ENCODE measurements at places on chromosomes 2 and 18.

DNA sequence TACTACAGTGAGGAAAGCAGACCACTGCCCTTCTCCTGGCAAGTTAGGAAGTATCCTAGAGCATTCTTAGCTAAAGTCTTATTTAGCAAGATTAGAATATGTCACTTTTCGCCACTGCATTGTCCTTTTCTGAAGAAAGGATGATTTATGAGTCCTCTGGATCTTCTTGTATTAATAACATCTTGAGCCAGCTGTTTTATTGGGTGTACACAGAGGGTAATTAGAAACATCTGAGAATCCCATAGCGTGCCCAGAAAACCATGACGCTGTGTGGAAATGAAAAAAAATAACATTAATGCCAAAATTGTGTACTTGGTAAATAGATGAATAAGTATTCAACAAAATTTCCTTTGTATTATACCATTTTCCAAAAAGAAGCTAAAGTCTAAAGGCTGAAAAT is 198.7 kb downstream of the LTBP1 start:
- no peak overlapping the region for H3K4me3 ChIP-seq
- no peak for DNase-seq
- H3K27me3 ChIP-seq = no peaks in the 10 kb centered on the region
- peaks cover 100% of the 10 kb centered on the region for H3K4me1 ChIP-seq

DNA sequence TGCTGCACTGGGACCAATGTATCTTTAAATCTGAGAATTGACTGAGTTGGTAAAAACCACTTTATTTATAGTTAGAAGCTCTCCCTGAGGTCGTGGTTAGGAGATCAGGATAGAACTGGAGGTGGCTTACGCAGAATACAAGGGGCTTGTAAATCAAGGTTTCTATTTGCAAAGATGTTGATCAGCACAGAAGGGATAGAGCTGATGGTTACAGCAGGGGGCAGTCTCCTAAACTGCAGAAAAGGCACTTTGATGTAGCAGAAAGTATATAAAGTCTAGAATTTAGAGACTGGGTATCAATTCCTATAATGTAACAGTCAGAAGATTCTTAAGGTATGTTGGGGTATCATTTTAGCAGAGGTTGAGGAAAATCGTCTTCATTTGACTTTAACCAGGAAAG is 25.2 kb upstream of the ACVR1 start:
- no peaks in the 10 kb centered on the region for H3K4me1 ChIP-seq
- no peaks in the 10 kb centered on the region for H3K27me3 ChIP-seq
- H3K4me3 ChIP-seq = no peak overlapping the region

- H3K27me3 ChIP-seq = no peaks in the 10 kb centered on the region
- H3K4me3 ChIP-seq = no peak overlapping the region
- H3K27ac ChIP-seq = no peak overlapping the region
- H3K36me3 ChIP-seq = no peaks in the 10 kb centered on the region
- DNase-seq = no peak
- no peaks in the 10 kb centered on the region for H3K4me1 ChIP-seq
Observed at GRCh38 chr2:188078534-188078933, 213.1 kb upstream of the GULP1 start.

DNA sequence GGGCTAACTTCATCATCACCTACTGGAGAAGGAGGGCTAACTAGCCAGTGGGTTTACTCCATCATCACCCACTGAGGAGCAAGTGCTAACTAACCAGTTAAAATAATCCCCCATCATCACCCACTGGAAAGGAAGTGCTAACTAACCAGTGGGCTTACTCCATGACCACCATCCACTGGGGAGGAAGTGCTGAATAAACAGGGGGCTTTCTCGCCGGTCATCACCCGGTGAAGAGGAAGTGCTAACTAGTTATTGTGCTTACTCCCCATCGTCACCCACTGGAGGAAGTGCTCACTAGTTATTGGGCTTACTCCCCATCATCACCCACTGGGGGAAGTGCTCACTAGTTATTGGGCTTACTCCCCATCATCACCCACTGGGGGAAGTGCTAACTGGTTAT is 124.4 kb upstream of the SALL3 start:
- no peaks in the 10 kb centered on the region for H3K36me3 ChIP-seq
- no peak overlapping the region for H3K4me3 ChIP-seq
- no peaks in the 10 kb centered on the region for H3K27me3 ChIP-seq

DNA sequence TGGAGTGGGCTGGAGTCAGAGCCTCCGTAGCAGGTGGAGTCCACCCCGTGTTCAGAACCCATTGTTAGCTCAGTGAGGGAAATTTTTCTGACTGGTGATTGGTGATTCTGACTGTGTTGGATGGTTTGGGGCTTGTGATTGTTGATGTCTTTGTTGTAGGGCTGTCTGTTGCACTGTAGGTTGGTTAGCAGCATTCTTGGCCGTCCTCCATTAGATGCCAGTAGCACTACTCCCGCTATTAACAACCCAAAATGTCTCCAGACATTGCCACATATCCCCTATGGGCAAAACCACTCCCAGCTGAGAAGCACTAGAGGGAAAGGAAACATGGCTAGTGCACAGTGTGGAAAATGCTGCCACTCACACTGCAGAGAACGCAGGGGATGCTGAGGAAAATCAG is 51.7 kb downstream of the ARMC9 start:
- H3K27me3 ChIP-seq = no peaks in the 10 kb centered on the region
- DNase-seq = no peak
- no peaks in the 10 kb centered on the region for H3K4me1 ChIP-seq
- H3K27ac ChIP-seq = no peak overlapping the region
- no peaks in the 10 kb centered on the region for H3K36me3 ChIP-seq

- H3K27me3 ChIP-seq = no peaks in the 10 kb centered on the region
- no peak overlapping the region for H3K27ac ChIP-seq
- peaks cover 56% of the 10 kb centered on the region for H3K36me3 ChIP-seq
- H3K4me1 ChIP-seq = no peaks in the 10 kb centered on the region
Observed at GRCh38 chr2:108491848-108492247, 42.4 kb upstream of the LIMS1 start.

DNA sequence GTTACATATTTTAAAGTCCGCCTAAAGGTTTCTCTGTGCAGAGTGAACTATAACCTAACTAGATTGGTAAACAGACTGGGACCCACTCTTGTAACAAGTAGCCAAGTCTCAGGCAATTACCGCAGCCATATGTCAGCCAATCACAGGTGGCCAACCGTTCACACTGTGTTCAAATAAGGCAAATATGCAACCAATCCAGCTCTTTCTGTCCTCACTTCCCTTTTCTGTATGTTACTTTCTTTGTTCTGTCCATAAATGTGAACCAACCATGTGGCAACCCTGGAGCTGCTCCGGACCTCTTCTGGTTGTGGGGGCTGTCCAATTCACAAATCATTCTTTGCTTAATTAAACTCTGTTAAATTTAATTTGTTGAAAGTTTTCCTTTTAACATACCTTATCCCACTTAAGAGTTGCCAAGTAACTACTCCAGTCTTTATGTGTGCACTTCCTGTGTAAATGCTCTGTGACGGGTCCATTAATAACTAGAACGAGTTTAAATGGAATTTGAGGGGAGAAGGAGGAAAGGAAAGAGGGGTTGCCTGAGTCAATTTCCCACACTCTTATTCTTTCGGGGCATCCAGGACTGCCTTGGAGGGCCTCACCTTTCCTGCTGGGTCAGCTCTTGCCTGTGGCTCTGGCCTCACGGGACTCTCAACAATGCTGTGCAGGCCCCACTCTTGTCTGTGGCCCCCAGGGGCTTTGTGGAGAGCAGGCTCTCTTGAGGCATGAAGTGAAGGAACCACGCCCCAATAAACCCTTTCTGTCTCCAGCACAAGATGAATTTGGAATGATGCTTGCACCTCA is 6.6 kb upstream of the RPL37A start:
- no peak overlapping the region for H3K4me3 ChIP-seq
- no peaks in the 10 kb centered on the region for H3K4me1 ChIP-seq

GRCh38 chr2:71256421-71256820 is 29.5 kb upstream of the PAIP2B start:
- no peak overlapping the region for H3K4me3 ChIP-seq
- H3K27ac ChIP-seq = no peak overlapping the region
- H3K4me1 ChIP-seq = no peaks in the 10 kb centered on the region
- H3K27me3 ChIP-seq = peaks cover 2% of the 10 kb centered on the region

DNA sequence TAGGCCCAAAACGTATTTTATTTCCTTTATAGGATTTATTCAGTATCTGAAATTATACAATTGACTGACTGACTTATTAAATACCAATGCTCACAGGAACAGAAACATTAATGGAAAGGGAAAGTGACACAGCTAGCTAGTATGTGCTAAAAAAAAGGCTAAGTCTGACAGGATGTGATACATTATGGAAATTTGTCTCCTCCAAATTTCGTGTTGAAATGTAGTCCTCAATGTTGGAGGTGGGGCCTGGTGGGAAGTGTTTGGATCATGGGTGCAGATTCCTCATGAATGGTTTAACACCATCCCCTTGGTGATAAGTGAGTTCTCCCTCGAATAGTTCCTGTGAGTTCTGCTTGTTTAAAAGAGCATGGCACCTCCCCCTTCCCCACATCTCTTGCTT is 70.6 kb upstream of the WDR75 start:
- H3K36me3 ChIP-seq = no peaks in the 10 kb centered on the region
- peak overlapping the region; percentile 61 for H3K27ac ChIP-seq
- H3K27me3 ChIP-seq = no peaks in the 10 kb centered on the region
- peaks cover 18% of the 10 kb centered on the region for H3K4me1 ChIP-seq
- H3K4me3 ChIP-seq = no peak overlapping the region

- no peaks in the 10 kb centered on the region for H3K4me1 ChIP-seq
- H3K36me3 ChIP-seq = no peaks in the 10 kb centered on the region
- H3K27me3 ChIP-seq = no peaks in the 10 kb centered on the region
- DNase-seq = no peak
- H3K27ac ChIP-seq = no peak overlapping the region
Observed at GRCh38 chr2:39301352-39301751, 57.6 kb upstream of the CDKL4 start.

DNA sequence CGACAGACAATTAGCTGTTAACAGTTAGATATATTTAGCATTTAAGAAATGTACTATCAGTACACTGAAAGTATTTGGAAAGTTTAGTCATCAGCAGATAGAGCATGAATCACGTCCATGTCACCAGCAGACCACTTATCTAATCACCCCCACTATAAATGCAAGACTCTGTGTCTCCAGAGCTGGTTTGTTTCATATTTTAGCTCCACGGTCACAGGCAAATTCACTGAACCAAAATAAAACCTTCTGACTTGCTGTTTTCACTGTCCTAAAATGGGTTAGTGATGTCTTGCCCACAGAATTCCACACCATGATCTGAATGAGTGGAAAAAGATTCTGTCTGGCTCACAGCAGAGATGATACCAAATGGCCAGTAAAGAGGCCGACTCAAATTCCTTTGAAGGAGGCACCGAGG is 64.9 kb downstream of the CDH2 start:
- H3K36me3 ChIP-seq = no peaks in the 10 kb centered on the region
- no peak overlapping the region for H3K27ac ChIP-seq
- no peaks in the 10 kb centered on the region for H3K27me3 ChIP-seq
- H3K4me3 ChIP-seq = no peak overlapping the region
- DNase-seq = no peak
- H3K4me1 ChIP-seq = peaks cover 26% of the 10 kb centered on the region

GRCh38 chr18:11437046-11437445 is 172.3 kb upstream of the SLC35G4 start:
- H3K27ac ChIP-seq = no peak overlapping the region
- H3K36me3 ChIP-seq = no peaks in the 10 kb centered on the region
- H3K4me3 ChIP-seq = no peak overlapping the region
- H3K4me1 ChIP-seq = no peaks in the 10 kb centered on the region
- no peak for DNase-seq

DNA sequence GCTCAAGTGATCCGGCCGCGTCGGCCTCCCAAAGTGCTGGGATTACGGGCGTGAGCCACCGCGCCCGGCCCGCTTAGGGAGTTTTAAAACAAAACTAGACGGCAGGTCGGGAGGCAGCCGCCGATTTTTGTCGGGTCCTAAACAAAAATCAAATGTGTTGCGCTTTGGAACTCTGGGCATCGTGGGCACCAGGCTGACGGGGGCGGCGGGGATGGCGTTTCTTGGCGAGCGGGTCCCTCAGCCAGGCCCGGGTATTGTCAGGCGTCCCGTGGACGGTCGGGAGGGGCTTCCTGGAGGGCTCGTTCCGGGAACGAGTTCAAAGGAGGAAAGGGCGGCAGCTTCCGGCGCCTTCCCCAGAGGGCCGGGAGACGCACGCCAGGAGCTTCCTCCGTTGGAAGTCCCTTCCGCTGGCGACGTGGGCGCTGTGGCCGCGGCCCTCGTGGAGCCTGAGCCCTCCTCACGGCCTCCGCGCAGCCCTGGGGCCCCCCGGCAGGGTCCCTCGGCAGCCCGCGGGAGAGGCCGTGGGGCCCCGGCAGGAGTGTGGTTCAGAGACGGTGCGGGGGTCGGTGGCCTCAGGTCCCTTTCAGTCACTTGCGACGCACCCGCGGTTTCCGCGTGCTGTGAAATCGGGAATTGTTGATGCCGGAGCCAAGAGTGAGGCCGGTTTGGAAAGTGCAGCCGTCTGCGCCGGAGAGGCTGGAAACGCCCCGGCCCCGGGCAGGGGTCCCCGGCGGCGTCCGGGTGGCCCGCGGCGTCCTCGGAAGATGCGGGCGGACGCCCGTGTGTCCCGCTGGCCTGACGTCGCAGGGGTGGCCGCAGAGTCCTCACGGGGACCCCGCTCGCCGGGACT is 59.3 kb downstream of the EMILIN2 start:
- no peaks in the 10 kb centered on the region for H3K27me3 ChIP-seq
- peaks cover 32% of the 10 kb centered on the region for H3K4me1 ChIP-seq
- no peaks in the 10 kb centered on the region for H3K36me3 ChIP-seq
- DNase-seq = peak; percentile 63
- peak overlapping the region; percentile 61 for H3K4me3 ChIP-seq
- H3K27ac ChIP-seq = peak overlapping the region; percentile 39

GRCh38 chr2:239575931-239576445 is 175.2 kb upstream of the HDAC4 start:
- no peaks in the 10 kb centered on the region for H3K27me3 ChIP-seq
- no peak for DNase-seq
- H3K4me3 ChIP-seq = no peak overlapping the region
- H3K36me3 ChIP-seq = no peaks in the 10 kb centered on the region

DNA sequence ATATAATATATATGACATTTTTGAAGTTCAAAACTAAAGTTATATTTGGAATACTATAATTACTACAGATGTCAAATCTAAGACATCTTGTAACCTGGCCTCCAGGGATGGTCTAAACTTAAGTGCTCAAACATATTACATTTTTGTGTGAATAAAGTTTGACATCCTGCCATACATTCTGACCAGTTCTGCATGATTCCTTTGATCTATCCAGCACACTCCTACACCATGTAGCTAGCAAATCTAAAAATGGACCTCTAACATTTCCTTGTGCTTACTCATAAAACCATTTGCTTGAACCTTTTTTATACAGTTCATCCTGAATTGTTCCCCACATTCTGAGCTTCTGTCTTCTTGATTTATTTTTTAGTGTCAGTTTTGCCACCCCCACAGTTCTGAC is 294.3 kb upstream of the ZNF804A start:
- DNase-seq = no peak
- H3K27ac ChIP-seq = no peak overlapping the region
- H3K27me3 ChIP-seq = no peaks in the 10 kb centered on the region
- no peaks in the 10 kb centered on the region for H3K4me1 ChIP-seq

GRCh38 chr2:147416099-147416498 is 428.7 kb upstream of the ACVR2A start:
- H3K4me3 ChIP-seq = no peak overlapping the region
- no peak for DNase-seq
- no peaks in the 10 kb centered on the region for H3K27me3 ChIP-seq
- H3K4me1 ChIP-seq = no peaks in the 10 kb centered on the region
- no peak overlapping the region for H3K27ac ChIP-seq

All from tibial artery (tissue), 4 donors.